DND-41 (cell line): ENCODE measurements at places on chromosomes 1 and 21.

DNA sequence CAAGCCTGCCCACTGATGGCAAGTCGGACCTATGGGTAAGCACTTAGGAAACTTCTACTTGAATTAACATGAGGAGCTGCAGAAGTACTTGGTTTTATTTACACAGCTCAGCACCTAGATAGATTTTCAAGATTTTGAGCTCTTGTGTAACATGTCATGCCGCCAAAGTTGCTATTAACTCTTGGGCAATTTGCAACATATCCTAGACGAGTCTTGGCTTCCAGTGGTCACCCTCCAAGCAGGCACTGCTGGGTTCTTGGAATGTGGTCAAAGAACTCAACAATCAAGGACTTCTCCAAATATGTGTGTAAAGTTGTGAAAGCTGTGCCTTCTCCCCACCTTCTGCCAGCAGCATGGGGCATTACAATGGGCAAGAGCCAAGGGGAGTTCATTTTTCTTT lies 17.8 kb upstream of the GUCA2B start:
- DNase-seq = no peak
- H3K4me3 ChIP-seq = no peak overlapping the region
- H3K27ac ChIP-seq = no peak overlapping the region
- H3K27me3 ChIP-seq = no peaks in the 10 kb centered on the region
- no peaks in the 10 kb centered on the region for H3K36me3 ChIP-seq

DNA sequence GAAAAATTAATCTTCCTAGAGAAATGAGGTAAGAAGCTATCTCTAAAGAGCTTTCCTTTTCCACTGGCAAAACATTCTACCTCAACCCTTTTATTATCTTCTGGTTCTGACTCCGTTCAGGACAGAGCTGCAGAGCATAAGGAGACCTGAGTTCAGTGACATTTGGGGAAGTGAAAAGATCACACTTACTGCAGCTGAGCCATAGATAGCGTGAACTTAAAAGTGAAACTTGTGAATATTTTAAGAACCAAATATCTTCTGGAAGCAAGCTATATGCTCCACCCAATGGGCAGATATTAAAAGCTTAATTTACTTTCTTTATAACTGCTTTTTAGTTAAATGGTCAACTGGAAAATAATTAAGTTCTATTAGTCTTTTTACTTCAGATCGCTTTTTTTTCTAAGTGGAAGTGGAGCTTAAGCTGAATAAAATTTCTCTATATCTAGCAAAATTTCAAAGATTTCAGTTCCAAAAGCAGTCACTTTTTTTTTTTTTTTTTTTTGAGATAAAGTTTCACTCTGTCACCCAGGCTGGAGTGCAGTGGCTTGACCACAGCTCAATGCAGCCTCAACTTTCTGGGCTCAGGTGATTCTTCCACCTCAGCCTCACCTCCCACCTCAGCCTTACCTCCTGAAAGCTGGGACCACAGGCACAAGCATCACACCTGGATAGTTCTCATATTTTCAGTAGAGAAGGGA lies 11.9 kb downstream of the PTPN22 start:
- no peaks in the 10 kb centered on the region for H3K4me1 ChIP-seq
- H3K27ac ChIP-seq = no peak overlapping the region
- H3K27me3 ChIP-seq = no peaks in the 10 kb centered on the region
- peaks cover 48% of the 10 kb centered on the region for H3K36me3 ChIP-seq

- no peaks in the 10 kb centered on the region for H3K27me3 ChIP-seq
- no peak for DNase-seq
- peaks cover 6% of the 10 kb centered on the region; the same call in 1 of the 2 replicates for H3K4me1 ChIP-seq
- H3K36me3 ChIP-seq = no peaks in the 10 kb centered on the region
Measured at GRCh38 chr1:116966791-116967190, 34.8 kb upstream of the CD101 start.

DNA sequence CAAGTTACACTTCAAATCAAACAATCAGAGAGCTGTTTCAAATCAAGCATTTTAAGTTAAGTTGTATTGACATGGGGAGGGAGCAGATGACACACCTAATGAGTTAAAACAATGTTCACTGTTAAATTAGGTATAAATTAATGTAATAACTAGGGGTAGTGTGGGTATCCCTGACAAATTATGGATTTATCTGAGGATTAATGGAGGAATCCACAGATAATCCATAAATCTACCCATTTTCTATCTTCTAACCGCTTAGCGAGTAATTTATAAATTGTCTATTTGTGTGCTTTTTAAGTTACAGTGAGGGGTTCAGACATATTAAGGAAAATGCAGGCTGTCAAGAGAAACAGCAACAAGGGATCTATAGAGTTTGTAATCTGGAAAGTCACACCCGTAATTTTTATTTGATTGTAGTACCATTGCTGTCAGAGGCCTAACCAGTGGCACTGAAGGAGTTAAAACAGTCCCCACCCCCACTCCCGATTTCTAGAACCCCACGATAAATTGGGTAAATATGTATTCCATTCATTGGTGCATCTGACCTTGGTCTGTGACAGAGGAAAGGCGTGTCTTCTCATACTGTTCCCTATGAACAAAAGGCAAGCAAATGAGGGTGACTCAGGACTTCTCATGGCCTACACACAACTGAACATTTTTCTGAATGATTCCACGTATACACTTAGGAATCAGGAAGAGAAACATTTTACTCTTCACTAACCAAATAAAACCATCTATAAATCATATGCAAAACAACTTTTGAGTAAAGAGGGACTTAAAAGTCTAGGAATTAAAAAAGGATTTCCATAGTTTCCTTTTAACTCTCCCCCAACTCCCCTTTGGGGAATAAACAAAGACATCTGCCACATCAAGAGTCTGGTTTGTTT lies 7.4 kb downstream of the IRF2BP2 start:
- no peaks in the 10 kb centered on the region for H3K27me3 ChIP-seq
- H3K4me1 ChIP-seq = peaks cover 97% of the 10 kb centered on the region
- peak overlapping the region; percentile 60 for H3K27ac ChIP-seq
- peaks cover 49% of the 10 kb centered on the region for H3K36me3 ChIP-seq

DNA sequence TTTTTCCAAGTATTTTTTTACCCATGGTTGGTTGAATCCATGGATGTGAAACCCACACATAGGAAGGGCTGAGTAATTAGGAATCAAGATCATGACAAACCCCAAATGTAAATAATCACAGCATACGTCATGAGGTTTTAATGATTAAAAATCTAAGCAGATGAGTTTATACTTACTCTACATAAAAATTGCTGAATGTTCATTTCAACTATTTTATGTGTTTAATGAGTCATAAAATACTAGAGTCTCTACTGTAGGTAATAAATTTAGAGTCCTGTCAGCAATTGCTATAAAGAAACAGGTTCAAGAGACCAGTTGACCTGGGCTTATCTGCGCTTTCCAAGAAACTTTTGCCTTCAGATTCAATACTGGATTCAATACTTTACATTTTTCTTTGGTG lies 18.2 kb downstream of the CTH start:
- DNase-seq = no peak
- H3K36me3 ChIP-seq = peaks cover 14% of the 10 kb centered on the region
- H3K4me1 ChIP-seq = no peaks in the 10 kb centered on the region
- H3K4me3 ChIP-seq = no peak overlapping the region
- no peaks in the 10 kb centered on the region for H3K27me3 ChIP-seq

GRCh38 chr21:16667395-16667794 lies 845.4 kb upstream of the CXADR start:
- no peaks in the 10 kb centered on the region for H3K36me3 ChIP-seq
- no peak overlapping the region for H3K4me3 ChIP-seq
- no peaks in the 10 kb centered on the region for H3K27me3 ChIP-seq
- no peak overlapping the region for H3K27ac ChIP-seq
- H3K4me1 ChIP-seq = no peaks in the 10 kb centered on the region

GRCh38 chr1:116710420-116711262 lies 43.1 kb upstream of the IGSF3 start:
- 0 out of 2 replicates have a peak, but pooled peaks cover 3% of the 10 kb centered on the region for H3K4me1 ChIP-seq
- H3K27ac ChIP-seq = no peak overlapping the region
- no peaks in the 10 kb centered on the region for H3K27me3 ChIP-seq

- H3K36me3 ChIP-seq = peaks cover 4% of the 10 kb centered on the region; the same call in 1 of the 2 replicates
- H3K27me3 ChIP-seq = no peaks in the 10 kb centered on the region
- no peaks in the 10 kb centered on the region for H3K4me1 ChIP-seq
- no peak for DNase-seq
- no peak overlapping the region for H3K27ac ChIP-seq
- H3K4me3 ChIP-seq = no peak overlapping the region
Measured at GRCh38 chr21:42537106-42537742, 23.6 kb downstream of the SLC37A1 start.

GRCh38 chr1:226125831-226126230 lies 60.7 kb downstream of the ACBD3 start:
- H3K27me3 ChIP-seq = peaks cover 19% of the 10 kb centered on the region
- no peak overlapping the region for H3K27ac ChIP-seq
- H3K4me1 ChIP-seq = peaks cover 26% of the 10 kb centered on the region
- no peak overlapping the region for H3K4me3 ChIP-seq
- no peak for DNase-seq

- DNase-seq = no peak
- H3K4me1 ChIP-seq = no peaks in the 10 kb centered on the region
- H3K36me3 ChIP-seq = no peaks in the 10 kb centered on the region
- peaks cover 12% of the 10 kb centered on the region for H3K27me3 ChIP-seq
Measured at GRCh38 chr1:223717695-223718363, 5.5 kb downstream of the CAPN2 start.

DNA sequence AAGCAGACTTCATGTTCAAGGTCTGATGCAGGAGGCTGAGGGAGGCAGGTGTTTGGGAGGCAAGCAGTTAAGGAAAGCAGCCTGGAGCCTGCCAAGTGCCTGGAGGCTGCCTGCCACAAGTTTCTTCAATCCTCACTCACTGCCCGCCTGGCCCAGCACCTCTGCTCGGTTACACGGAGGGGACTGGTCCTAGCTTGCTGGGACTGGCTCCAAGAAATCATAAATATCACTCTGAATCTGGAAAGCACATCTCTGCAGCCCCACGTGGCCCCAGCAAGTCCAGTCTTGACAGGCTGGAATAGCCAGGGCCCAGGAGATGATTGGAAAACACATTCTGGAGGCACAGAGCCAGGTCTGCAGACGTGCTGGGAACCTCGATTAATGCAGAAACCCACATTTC lies 83.9 kb downstream of the BCAR3 start:
- no peak overlapping the region for H3K4me3 ChIP-seq
- H3K36me3 ChIP-seq = no peaks in the 10 kb centered on the region
- no peaks in the 10 kb centered on the region for H3K27me3 ChIP-seq
- H3K4me1 ChIP-seq = no peaks in the 10 kb centered on the region

DNA sequence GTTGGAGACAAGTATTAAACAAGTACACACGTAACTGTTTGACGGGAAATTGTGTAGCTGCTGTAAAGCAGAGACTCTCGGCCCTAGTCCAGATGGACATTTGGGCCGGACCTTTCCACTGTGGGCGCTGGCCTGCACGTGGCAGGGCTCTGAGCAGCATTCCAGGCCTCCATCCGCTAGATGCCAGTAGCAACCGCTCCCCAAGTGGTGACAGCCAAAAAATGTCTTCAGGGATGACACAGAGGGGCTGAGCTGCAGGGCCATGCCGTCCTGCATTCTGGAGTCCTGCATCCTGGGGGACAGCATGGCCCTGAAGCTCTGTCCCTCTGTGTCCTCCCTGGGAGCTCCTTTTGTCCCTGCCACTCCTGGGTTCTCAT lies 24.8 kb downstream of the A3GALT2 start:
- no peak overlapping the region for H3K4me3 ChIP-seq
- no peaks in the 10 kb centered on the region for H3K27me3 ChIP-seq
- H3K27ac ChIP-seq = no peak overlapping the region
- H3K36me3 ChIP-seq = peaks cover 81% of the 10 kb centered on the region
